ENCODE measurements at places on chromosomes 5 and 9. TPM values are rescaled to one million over a fixed set of nuclear protein-coding genes. Genes with fewer than 3 reads are reported as not detected.

FBXL7 gene
- total RNA-seq = 0.90 TPM

DNA sequence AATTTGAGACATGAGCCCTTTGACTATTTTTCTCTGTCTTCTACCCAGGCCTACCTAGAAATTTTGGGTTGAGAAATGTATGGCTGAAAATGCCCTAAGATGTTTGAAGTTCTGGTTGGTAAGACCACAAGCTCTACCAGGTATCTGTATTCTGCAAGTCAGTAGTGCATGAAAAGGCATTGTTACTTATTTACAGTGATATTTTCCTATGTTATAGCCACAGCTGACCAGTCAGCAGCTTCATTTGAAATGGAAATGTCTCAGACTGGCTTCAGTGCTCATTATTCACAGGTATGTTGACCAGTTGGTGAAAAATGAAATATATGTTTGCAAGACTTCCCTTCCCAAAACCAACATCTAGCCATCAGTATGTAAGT is 91.9 kb upstream of the ITGA2 start:
- no peak for DNase-seq

DNA sequence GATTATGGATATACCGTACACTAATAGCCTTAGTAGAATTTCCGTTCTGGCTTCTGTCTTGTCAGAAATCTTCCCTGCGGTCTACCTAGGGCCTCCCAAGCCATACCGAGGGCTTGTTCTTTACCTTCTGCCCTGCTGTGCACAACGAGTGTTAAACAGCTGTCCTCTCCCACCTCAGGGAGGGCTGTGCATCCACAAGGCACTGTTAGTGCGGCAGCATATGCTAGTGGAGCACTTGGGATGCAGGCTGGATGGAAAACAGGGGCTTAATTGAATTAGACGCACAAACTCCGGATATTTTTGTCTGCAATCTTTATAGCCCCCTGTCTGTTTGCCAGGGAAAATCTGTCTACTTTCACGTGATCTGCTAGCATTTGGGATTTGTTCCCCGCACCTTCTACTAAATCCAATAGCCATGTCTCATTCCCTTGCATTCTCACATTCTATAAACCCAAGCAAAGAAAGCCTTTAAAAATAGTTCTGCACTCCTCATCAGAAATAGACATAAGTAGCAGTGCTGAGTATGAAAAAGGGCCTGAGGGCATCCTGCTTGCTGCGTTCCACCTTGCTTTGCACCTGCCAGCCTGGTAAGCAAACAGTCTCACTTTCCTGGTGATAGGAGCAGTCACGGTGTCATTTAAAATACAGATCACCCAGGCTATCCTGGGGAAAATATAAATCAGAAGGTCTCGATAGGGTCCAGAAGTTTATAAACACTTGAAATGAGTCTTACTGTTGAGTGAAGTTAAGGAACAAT is 382.6 kb downstream of the RASEF start:
- DNase-seq = no peak

- no peak for DNase-seq
These were observed 97.9 kb downstream of the SV2C start for GRCh38 chr5:76180814-76181805.

GRCh38 chr5:80165452-80165851 is 90.4 kb downstream of the SERINC5 start:
- DNase-seq = no peak

DNA sequence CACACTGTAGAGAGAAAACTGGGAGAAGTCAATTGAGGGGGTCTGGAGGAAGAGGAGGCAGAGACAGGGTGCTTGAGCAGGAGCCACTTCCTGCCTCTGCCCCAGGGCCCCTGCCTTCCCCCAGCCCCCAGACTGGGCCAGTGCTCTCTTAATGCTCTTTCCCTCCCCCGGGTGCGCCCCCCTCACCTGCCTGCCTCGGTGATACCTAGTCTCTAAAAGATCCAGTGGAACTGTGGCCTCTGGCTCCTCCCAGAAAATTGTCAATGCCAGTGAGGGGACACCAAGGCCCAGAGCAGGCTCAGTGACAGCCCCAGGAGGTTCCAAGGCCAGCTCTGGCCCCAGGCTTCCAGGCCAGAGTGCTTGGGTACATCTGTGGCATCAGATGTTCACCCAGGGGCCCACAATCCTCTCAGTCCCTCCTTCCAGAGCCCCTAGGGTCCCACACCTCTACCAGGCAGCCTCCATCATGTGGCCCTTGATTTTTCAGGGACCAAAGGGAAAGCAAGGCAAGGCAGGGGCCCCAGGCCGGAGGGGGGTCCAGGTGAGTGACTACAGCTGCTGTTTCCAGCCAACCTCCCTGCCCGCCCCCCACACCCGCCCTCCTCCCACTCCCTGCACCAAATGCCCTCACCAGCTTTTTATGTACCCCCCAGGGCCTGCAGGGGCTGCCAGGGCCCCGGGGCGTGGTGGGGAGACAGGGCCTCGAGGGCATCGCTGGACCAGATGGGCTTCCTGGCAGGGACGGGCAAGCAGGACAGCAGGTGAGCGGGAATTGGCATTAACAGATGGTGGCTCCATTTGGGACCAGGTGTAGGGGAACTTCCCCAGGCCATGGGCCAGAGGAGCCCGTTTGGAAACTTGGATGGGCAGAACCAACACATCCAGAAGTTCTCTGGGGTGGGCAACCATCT is 33.1 kb upstream of the ORM1 start:
- DNase-seq = no peak

GRCh38 chr5:6395102-6395445 is 16.7 kb upstream of the MED10 start:
- DNase-seq = no peak

Data from thymus (tissue), 14 donors.